AG10803 (cell line): ENCODE measurements at places on chromosomes 2 and 18.
A peak's percentile ranks its signal among the peaks of the same experiment; 100 is the strongest.

DNA sequence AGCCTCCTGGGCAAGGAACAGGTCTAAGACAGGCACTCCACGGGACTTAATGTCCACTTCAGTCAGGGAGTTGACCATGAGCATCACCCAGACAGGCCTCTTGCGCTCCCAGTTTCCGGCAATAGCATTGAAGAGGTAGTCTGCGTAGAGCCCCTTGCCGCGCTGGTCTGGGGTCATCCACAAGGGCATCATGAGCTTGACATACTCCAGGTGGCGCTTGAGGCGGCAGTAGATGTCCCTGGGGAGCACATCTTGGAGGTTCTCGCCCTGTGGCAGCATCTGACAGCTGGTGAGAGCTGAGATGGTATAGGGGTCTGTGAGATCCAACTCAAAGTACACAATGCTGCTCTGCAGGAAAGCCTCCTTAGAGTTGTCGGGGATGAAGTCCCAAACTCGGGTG lies 10.6 kb downstream of the TRABD2A start:
- DNase-seq = no peak

- DNase-seq = peak; percentile 72
These were observed 4.2 kb downstream of the SLC66A2 start for GRCh38 chr18:79947054-79947755.

DNA sequence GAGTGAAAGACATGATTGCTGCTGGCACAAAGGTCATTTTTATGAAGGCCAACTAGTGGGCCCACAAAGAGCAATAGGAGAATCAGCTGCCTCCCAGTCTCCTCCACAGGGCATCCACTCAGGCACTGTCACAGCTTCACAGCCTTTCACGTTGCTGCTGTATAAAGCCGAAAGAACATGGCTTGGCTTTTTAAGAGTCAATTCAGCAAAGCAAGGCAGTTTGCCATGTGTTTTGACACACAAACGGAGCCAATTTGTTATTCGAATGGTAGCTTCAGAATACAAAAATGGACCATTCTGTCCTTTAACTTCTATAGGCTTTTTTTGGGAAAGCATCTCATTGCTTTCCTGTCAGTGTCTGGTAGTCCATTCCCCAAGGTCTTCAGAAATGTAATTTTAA lies 283.4 kb upstream of the PARD3B start:
- no peak for DNase-seq

DNA sequence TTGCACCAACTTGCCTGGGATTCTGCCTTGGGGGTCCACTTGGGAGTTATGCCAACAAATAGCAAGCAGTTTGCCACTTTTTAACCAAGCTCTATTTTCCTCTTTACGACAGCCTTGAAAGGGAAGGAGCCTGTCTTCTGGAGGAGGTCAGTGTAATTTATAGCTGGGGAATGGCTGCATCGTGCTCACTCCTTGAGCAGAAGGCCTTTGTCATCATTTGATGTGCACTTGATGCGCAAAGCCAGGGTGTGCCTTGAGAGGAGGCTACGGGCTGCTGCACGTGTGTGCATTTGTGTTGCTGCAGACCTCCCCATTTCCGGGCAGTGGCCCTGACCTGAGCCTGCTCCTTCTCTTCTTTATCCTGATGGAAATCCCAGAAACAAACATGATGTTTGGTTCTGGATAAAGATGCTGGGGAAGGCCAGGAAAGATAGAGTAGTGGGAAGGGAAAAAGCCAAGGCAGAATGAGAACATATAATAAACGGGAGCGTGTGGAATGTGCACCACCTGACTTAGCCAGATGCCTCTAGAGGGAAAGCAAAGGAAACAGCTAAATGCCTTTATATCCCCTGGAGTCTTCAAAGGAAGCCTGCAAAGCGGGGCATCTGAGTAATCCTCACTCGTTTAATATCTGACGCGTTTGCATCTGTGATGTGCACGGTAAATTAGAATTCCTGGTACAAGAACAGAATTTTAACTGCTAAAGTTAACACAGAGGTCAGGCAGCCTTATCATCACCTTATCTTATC lies 68.3 kb upstream of the ZNF521 start:
- no peak for DNase-seq

DNA sequence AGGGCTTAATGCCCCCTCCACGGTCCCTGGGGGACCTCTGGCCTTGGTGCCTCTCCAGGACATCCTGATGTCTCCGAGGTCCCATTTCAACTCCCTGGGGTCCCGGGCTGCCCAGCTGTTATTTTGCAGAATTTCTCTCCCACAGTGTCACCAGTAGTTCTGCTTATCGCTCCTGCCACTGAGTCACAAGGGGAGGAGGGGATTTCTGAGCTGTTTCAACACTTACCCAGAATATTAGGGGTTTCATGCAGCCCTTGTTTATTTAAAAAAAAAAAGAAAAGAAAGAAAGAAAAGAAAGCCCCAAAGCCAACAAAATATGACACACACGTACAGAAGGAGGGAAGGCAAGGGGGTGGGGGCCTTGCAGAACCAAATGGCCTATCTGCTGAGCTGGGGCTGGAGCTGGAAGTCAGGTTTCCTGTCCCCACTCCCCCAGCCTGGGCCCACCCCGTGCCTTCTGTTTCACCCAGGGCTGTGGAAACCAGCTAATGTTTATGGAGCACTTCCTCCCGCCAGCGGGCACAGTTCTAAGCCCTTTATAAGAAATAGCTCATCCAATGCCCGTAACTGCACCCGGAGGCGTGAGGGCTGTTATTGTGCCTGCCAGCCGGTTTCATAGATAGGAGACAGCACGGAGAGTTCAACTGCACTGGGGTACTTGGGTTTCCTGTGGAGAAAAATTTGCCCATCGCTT lies 8.4 kb upstream of the ARID5A start:
- DNase-seq = no peak

DNA sequence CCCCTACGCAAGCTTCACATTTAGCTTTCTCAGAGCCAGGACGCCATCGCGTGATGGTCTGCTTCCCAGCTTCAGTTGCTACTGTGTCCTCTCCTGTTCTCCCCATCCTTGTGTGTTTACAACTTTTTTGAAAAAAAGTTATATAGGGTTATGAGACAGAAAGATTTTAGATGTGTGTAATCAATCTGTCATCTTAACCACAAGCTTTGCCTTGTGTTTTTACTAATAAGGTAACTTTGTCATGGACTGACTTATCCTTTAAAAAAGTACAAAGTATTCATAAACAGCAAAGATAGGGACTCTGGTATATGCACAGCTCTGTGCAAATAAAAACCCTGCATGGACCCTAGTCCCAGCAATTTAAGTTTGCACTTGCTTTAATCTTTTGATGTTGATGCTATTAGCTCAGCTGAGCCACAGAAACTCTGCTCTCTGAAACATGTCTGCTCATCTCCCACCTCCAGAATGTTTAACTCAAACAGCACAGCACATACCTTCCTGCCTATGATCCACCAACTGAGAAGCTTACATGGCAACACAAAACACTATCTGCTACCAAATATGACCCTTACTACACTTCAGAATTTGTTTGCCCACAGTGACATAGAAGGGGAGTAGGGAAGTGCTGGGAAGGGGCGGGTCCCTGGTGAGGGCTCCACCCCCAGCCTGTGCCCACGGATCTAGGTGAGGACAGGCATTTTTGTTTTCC lies 42.7 kb downstream of the SAP130 start:
- DNase-seq = no peak

GRCh38 chr2:12488352-12489318 lies 228.1 kb upstream of the TRIB2 start:
- no peak for DNase-seq

DNA sequence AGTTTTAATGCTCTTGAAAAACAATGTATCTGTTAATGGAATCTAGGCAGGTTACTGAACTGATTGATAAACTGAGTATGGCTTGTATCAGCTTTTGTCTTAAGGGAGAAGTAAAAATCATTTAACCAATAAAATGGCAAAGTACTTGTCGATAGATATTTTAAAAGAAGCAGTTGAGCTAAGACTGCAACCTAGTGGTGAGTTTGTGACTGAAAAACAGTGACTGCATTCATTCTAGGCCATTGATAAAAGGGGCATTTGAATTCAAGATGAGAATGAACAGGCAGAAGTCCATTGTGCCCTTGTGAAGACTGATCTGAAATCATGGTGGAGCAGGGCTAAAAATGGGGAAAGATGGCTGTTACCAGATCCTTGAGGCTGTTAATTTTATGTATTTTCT lies 59.4 kb upstream of the MSTN start:
- peak; percentile 13 for DNase-seq

- DNase-seq = no peak
These were observed 23.9 kb downstream of the PIAS2 start for GRCh38 chr18:46893360-46893759.

DNA sequence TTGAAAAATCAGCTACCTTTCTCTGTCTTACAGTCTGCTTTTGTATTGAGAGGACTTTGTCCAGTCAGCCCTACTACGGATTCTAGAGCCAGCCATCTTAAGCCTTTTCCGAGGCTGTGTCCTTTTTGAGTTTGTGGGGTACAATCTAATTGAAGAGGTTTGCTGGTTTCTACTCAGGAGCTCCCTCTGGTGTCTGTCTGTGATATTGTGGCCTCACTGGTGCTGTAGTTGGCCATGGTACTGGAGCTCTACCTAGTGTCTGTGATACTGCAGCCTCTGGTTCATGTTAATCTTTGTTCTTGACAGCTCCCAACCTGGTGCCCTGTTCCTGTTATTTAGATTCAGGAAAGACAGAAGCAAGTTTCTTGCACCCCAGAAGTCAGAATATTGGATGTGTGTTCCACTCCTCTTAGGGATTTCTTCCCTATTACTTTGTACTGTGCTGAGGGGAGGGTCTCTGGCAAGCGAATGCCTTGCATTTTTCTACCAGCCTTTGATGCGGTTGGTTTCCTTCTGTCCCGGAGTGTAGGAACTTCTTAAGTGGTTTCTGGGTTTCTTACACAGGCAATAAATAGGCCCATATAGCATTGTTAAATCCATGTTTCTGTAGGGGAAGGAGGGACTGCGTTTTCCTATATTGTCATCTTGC lies 78.5 kb downstream of the ACSL3 start:
- peak; percentile 52 for DNase-seq

DNA sequence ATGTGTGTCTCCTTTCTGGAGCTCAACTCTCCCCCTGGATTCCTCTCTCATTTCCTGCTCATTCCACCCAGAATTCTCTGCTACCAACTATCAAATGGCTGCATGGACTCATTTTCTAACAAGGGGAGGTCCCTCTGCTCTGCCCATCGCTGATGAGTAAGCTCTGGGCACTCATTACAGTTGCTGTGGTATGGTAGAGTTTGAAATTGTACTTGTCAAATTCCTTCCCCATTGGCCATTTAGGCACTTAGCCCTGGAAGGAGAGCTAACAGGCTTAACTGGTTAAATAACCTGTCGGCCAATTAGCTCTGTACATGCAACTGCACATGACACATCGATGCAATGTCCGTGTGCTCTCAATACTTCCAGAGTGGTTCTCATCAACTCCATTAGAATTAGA lies 20.4 kb downstream of the COL6A3 start:
- no peak for DNase-seq

GRCh38 chr2:171692331-171692730 lies 5.1 kb downstream of the DYNC1I2 start:
- DNase-seq = no peak

GRCh38 chr2:33412920-33413319 lies 63.5 kb upstream of the RASGRP3 start:
- peak; percentile 59 for DNase-seq

DNA sequence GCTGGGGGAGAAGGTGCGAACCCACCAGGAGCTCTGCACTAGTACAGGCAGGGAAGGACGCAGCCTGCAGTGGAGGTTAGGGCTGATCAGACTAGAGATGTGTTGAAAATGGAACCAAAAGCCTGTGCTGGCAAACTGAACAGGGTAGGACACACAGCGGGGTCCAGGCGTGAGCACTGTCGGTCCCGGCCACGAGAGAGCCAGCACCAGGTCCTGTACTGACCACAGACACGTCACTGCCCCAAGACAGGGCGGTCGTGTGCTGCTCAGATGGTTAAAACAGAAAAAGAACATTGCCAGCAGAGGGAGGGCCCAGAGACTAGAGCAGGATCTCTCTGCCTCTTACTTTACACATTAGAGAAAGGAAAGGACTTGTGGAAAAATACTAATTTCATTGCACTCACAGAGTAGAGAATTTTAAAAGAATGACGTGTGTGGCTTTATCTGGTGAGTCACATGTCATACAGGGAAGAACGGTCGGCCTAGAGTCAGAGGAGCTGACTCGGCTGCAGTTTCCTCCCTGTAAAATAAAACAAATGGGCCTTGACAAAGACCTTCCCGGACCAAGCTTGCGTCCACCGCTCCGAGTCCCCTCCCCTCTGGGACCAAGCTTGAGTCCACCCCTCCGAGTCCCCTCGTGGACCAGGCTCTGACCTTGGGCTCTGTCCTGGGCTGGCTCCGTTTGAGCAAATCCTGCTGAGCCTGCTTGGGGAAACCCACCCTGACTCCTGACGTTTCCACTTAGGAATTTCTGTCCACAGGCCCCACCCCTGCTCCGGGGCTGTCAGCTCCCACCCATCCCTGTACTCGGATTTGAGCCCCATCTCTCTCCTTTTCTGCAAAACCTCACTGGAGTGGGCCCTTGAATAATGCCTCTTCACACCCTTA lies 16.7 kb upstream of the ADI1 start:
- peak; percentile 83 for DNase-seq
